MG63 (cell line): ENCODE measurements at places on chromosomes 7 and 10. TPM values are rescaled to one million over a fixed set of nuclear protein-coding genes. Genes with fewer than 3 reads are reported as not detected.

DNA sequence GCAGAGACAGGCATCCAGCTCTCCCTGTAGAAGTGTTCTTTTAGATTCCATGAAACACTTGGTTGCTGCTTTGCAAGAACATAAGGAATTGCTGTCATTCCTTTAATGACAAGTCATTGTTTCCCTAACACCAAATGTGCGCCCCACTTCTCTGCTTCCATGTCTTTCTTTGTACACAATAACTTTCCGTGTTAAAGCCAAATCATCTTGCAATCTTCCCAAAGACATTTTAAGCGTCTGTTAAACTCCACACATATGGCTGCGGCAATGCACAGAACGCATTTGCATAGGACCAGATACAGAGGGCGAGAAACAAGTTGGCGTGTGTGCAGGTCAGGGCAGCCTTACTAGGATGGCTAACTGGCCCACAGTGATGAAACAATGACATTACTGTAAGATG is 399.3 kb upstream of the PRKCQ start:
- no peak for DNase-seq

DNA sequence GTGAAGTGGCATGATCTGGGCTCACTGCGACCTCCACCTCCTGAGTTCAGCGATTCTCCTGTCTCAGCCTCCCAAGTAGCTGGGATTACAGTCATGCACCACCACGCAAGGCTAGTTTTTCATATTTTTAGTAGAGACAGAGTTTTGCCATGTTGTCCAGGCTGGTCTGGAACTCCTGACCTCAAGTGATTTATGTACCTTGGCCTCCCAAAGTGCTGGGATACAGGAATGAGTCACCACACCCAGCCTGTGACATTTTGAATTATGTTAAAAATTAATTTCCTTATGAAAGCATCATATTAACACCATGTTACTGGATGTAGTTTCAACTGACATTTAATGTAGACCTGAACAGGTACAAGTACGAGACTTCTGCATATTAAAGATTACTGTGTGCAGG is 24.3 kb downstream of the ABCB4 start:
- no peak for DNase-seq

DNA sequence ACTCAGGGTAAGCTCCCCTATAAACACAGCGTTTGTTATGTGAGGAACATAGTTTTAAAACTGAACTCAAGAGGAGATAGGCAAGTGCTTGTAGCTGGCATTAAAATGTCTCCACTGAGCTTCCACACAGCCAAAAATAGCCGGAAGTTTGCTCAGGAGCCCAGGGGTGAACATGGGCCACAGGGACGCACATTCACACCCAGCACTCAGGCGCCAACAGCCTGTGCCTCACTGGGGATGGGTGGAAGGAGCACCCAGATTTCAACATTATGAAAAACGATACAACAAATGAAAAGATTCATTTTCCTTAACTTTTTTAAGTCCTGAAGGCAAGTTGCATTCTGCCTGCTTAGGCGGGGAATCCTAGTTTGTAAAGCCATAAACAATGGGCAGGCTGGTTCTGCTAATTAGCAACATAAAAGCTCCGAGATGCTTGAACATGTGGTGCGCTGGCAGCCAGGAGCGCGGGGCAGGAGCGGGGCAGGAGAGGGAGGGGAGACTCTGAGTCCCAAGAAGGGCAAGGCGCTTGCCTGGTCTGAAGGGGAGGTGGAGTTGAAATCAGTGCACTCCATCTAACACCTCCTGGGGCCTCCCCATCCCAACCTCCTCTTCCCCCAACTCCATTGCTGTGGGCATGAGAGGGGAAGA is 235.9 kb downstream of the COBL start:
- no peak for DNase-seq

GRCh38 chr10:104072786-104073185 is 12.9 kb downstream of the COL17A1 start:
- DNase-seq, result no peak

Gene COPS6
- total RNA-seq, result 58.3 and 78.2 TPM in 2 replicates

DNA sequence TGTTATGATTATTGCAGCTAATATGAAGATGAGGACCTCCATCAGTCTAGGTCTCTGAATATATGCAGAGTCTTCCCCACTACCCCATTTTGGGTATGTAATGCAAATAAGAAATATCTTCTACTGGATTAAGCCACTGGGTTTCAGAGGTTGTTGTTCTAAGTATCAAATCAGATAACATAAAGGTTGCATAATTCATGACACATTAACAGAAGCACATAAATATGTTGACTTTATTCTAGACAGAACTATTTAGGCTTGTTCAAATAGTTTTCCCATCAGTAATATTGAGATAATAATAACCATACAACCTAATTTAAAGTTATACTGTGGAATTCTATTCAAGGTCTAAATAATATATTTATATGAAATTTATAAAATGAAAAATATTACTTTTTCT is 157.1 kb downstream of the ETV1 start:
- DNase-seq, result no peak

- no peak for DNase-seq
Measured at GRCh38 chr10:44845361-44846175, 65.6 kb upstream of the TMEM72 start.

DNA sequence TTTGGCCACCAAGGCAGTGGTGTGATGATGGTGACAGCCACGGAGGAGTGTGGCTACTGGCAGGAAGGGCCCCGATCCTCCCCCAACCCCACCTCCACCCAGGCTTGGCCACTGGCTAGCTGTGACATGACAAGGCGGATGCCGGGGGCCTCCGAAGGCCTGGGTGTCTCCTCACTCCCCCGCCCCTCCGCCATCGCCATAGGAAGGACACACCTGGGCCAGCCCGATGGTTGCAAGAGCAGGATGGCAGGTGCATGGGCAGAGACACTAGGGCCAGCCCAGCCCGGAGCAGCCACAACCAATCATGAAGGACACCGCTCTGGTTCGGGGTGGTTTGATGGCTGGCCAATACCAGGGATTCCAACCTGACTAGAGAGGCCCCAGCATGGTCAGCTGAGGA is 81.0 kb downstream of the PTPRN2 start:
- DNase-seq, result no peak

- no peak for DNase-seq
Measured at GRCh38 chr10:48794074-48794473, 109.4 kb downstream of the WDFY4 start.

DNA sequence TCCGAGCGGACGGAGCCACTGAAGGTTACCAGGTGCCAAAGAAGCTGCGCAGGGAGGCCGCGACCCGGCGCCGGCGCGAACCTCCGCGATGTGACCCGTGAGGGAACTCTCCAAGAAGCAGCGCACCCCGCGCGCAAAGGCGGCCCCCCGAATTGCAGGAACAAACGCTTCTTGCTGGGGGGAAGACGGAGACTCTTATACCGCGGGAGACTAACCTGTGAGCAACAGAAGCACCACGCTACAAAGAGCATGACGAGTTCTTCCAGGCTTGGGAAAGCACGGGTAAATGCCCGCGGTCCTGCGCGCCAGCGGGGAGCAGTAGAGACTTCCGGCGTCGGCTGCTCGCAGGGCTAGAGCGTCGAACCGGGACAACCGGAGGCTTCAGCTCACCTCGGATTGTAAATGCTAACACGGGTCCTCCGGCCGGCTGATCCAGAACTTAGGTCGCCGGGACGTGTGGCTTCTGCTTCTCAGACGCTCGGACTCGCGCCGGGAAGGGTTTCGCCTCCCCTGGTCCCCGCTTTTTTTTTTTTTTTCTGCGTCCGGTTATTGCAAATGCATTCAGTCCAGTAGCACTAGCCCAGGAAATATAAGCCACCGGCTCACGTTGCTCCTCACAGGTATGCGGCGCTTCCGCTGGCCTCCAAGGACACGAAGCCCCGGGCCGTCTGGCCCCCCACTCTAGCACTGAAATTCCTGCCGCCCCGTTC is at the start of gene COA1:
COA1 (minus strand) TSS at position 310 of the 710 bp plus-strand sequence. CDS start 80,909 bp downstream, outside the sequence.
- peak; percentile 86 for DNase-seq

GRCh38 chr10:28975891-28976531 is 298.7 kb downstream of the BAMBI start:
- DNase-seq, result peak; percentile 53

Gene RAB19
- total RNA-seq, result not detected in 2 replicates

- no peak for DNase-seq
Measured at GRCh38 chr10:1419796-1420610, 317.3 kb downstream of the ADARB2 start.

DNA sequence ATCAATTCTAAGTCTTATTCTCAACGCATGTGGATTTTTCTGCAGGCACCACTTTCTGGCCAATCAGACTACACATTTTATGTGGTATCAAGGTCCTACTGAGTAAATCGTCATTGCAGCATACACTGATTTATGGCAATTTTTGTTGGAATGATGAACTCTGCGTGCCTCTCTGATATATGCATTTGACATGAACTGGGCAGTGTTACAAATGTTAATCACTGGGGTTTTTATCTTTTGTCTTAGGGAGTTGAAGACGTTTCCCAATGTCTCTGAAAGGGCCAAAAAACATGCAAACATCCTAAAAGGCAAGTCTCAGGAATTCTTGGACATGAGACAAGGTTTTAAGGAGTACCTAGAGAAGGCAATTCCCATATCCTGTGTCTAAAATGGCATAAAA is 809.5 kb upstream of the CELF2 start:
- no peak for DNase-seq

- no peak for DNase-seq
Measured at GRCh38 chr7:114345494-114345893, 69.1 kb upstream of the FOXP2 start.

DNA sequence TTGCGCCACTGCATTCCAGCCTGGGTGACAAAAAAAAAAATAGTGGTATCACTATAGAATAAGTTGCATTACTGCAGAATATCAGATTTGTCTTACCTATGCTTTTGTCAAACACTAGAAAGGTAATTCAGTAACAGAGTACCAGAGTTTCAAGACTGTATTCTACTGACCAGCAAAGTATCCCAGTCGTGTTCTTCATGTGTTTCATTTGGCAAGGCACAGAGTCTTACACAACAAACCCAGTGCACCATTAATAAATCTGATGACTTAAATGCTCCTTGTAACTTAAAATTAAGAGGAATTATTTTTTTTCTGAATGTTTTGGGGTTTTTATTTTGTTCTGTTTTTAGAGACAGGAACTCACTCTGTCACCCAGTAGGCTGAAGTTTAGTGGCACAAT is 34.4 kb upstream of the PBLD start:
- DNase-seq, result no peak

GRCh38 chr10:29542723-29543122 is 92.0 kb downstream of the SVIL start:
- no peak for DNase-seq

GRCh38 chr7:289756-290553 is at the start of gene FOXL3:
FOXL3 (plus strand) TSS chr7:290170; CDS start chr7:290170, 0 bp downstream.
- no peak for DNase-seq

- DNase-seq, result no peak
Measured at GRCh38 chr10:95247200-95247880, 43.5 kb downstream of the PDLIM1 start.

Gene BLNK
- total RNA-seq, result not detected in 2 replicates

GRCh38 chr10:21052072-21052708 is 155.1 kb upstream of the NEBL start:
- DNase-seq, result no peak

DNA sequence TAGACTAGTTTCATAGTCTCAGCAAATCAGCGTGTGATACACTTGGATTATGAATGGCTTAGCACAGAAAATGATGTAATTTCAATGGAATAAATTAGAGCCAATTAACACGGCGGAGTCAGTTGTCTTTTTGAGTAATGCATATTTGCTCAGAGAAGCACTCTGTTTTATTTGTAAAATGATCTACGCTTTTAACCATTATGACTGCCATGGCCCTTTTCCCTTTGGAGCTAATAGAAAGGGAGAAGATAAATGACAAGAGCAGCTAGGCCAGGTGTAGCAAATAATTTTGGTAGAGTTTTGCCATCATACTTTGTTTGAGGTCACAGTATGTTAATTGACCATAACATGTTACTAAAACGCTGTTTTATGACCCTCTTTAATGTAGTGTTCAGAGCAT is 86.8 kb downstream of the GPR158 start:
- no peak for DNase-seq

- DNase-seq, result no peak
Measured at GRCh38 chr7:31052487-31052840, 356 bp downstream of the ADCYAP1R1 start.

Gene ZKSCAN1
- 8.6 and 14.5 TPM in 2 replicates for total RNA-seq

GRCh38 chr7:94400022-94400421 is 5.3 kb downstream of the COL1A2 start:
- no peak for DNase-seq

Gene PIK3AP1
- total RNA-seq, result 0.02 and 1.2 TPM in 2 replicates

DNA sequence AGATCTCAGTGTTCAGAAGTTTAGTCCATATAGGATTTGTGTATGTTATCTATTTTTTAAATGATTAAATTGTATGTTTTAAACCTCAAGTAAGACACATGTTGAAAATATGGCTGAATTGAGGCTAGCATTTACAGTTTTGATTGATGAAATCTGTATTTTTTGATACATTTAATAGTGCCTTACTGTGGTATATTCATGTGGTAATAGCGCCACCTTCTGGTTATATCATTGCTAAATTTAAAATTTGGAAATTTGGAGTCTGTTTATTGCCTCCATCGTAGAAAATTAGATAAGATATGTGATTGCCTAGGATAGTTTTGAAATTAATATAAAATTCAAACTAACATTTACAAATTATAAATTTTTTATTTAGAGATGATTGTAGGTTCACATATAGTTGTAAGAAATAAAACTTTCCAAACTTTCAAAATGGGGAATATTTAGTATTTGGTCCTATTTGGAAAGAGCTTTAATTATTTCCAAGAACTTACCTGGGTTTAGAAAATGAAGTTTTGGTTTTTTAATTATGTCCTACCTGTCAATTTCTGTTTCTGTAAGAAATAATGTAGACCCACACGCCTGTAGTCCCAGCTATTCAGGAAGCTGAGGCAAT is 19.1 kb upstream of the ARMS2 start:
- DNase-seq, result no peak

Gene ZNF775
- 4.0 and 13.9 TPM in 2 replicates for total RNA-seq

Gene NCAPG2
- total RNA-seq, result 13.8 and 15.6 TPM in 2 replicates

DNA sequence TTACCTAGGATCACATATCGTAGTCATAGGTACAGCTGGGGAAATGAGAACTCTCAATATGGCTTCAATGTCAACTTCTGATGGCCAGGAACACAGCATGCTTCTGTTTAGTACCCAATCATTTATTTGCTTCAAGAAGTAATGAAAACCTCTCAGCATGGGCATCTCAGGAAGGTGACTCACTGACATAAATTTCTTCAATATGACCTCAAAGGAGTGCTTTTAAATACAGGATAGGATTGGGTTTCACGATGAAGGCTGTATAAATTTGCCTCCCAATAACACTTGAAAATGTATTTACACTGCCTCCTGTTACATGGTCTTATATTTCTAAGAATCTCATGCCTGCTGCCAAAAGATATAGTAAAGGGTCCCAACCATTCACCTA is 15.1 kb downstream of the ITGA8 start:
- DNase-seq, result no peak

Gene SLC16A9
- total RNA-seq, result 1.4 and 4.0 TPM in 2 replicates

DNA sequence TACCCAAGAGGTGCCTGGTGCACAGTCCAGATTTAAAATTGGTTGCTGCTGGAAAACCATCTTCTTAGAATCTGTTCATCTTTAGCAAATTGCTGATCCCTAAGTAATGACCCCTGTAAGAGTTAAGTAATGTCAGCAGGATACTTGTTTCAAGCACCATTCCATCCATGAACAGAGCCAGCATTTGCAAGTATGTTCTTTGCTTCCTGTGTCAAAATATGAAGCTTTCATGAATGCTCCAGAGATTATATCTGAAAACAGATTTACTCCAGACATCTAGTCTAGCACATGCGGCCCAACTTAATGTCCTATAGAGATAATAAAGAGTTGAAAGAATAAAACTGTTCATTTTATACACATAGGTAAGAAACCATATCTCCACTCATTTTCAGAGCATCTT is 98.7 kb upstream of the ZNF438 start:
- DNase-seq, result no peak

Gene CYP3A7
- total RNA-seq, result not detected in 2 replicates

Gene AKR1C8
- not detected in 2 replicates for total RNA-seq

Gene TBATA
- not detected in 2 replicates for total RNA-seq

Gene PGAM2
- not detected in 2 replicates for total RNA-seq
